AG08396 (cell line): ENCODE measurements at places on chromosomes 2 and 18.

GRCh38 chr2:158496986-158497385 is 40.2 kb downstream of the PKP4 start:
- no peak for DNase-seq

- peak; percentile 10 for DNase-seq
These were observed 387.6 kb downstream of the ZEB2 start for GRCh38 chr2:144132357-144132756.

- DNase-seq: peak; percentile 69
These were observed 25.7 kb upstream of the CRIM1 start for GRCh38 chr2:36329746-36330472.

DNA sequence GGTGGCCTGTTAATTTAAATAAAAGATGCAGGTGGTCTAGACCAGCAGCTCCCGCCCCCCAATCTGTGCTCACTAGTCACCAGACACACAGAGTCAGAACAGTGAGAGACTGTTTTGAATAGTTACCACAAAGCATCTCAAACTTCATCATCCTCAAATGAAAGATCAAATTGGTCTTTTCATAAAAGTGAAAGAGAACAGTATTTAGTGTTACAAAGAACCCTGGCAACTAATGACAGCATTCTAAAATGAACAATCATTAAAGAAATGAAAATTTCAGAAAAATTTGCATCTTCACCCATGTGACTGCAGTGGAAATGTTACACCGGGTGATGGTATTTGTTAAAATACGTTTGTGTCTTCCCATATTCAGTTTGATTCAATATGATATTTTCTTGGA is 65.5 kb upstream of the PMAIP1 start:
- DNase-seq: no peak

DNA sequence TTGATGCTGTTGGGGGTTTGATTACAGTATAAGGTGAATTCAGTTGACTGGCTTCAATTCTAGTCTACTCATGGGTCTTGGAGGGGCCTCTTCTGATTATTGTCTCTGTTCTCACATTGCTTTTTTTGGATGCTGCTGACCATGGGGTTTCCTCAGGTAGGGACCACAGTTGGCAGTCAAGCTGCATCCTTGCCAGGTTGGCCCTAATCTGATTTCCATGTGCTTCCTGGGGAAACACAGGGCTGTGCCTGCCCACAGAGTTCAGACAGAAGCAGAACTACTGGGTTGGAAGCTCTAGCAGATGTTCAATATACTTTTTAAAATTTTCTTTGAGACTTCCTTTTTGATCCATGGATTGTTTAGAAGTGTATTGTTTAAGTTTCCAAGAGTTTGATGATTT is 227.3 kb downstream of the XIRP2 start:
- no peak for DNase-seq

DNA sequence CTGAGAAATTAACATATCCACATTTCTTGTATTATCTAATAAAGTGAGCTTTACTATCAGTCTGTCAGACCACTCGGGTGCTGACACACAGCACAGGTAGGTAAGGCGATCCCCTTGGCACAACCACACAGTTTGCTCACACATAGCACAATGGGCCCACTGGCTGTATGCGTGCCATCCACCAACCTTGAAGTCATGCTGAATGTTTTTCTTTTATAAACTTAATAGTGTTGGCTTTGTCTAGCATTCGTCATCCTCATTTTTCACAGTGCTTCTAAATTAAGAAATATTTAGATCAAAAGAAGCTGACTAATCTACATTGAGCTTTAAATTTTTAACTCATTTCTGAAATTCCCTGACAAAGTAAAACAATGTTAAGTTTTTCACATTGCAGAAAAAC is 50.0 kb upstream of the PAPOLG start:
- peak; percentile 38 for DNase-seq

DNA sequence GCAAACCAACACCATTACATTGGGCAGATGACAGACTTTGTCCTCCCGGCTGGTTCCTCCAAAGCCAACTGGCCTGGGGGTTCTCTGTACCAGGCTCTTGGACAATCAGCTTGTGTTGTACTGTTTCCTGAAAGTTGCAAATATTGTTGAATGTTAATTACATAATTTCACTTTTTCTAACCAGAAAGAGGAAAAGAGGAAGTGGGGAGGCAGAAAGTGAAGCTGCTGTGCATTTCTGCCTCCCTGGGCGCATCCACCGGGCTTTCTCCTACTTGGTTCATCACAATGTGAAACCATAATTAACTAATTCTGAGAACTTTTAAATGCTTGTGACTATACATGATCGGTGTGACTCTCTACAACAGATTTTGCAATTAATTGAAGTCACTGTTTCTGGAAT is 10.1 kb downstream of the TWIST2 start:
- DNase-seq: no peak

GRCh38 chr2:122098306-122098705 is 342.9 kb downstream of the TSN start:
- no peak for DNase-seq

DNA sequence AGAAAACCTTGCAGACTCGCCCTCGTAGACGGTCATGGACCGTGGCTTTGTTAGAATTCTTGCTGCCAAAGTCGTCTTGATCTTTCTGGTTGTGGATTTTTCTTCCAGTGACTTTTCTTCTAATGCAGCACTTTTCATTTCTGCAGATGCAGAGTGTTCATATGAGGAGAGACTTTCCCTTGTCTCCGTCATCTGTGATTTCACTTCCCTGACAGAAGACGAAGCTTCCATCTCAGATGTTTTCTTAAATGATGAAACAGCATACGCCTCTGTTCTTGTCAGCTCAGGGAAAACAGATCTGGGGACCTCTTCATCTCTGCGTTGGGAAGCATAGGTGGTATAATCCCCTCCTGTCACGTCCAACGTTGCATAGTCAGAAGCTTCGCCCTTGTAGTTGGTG is 50.9 kb downstream of the PLEKHA3 start:
- DNase-seq: no peak

- DNase-seq: no peak
These were observed 163.2 kb upstream of the MYCN start for GRCh38 chr2:15776992-15777702.

DNA sequence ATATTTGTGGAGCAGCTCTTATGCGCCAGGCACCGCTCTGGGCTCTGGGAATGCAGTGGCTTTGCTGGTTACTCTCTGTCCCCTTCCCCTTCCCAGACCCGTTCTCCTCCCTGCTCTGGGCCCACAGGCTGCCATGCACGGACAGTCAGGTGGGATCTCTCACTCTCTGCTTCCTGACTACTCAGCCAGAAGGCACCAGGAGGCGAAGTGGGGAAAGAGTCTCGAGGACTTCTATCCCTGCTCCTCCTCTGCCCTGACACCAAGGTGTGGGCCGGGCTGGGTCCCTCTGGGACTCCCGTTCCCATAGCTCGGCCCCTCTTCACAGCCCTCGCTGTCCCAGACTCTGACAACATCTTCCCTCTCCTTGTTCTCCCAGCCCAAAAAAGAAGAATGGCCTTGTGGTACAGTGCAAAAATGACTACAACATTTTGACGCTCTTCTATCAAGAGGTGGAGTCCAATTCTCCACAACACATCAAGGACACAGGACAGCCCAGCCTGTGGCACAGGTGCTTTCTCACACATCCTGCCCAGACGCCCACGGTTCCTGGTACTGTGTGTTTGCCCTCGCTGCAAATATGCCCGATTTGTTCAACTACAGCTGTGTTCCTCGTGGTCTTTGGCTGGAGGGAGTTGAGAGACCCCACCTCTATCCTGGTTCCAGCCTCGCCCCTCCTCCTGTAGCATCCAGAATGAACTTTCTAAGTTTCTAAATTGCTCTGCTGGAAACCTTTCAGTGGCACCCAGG is 14.0 kb upstream of the DUSP2 start:
- DNase-seq: no peak

GRCh38 chr2:103788951-103789350 is 1027.1 kb downstream of the TMEM182 start:
- DNase-seq: no peak

DNA sequence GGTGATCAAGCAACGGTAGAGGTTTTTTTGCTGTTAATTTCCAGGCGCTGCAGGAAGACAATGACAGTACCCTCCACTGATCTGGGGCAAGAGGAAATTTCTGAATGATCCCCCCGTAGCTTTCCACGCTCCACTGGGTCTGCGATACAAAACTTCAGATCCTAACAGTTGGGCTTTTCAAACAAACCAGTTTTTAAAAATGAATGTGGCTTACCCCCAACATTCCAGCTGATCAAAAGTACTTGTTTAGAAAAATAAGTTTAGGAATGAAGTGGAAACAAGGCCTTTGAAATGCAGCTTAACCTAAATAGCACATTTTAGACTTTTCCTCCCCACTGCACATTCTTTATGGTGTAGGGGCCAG is 5.7 kb downstream of the ZFP36L2 start:
- no peak for DNase-seq

DNA sequence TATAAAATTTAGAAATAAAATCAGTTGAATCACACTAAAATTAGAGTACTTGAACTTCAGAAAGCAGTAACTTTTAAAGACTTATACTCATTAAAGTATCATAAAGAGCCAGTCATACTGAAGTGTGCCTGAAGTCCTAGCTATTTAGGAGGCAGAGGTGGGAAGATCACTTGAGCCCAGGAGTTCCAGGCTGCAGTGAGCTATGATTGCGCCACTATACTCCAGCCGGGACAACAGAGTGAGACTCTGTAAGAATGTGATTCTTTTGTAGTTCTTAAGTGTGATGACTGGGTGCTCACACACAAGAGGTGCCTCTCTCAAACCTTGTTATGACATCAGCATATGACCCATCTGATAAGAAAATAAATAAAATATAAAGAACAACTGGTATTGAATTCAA is 14.6 kb downstream of the TLK1 start:
- DNase-seq: no peak

GRCh38 chr2:217049956-217050355 is 190.1 kb upstream of the TNP1 start:
- DNase-seq: no peak

DNA sequence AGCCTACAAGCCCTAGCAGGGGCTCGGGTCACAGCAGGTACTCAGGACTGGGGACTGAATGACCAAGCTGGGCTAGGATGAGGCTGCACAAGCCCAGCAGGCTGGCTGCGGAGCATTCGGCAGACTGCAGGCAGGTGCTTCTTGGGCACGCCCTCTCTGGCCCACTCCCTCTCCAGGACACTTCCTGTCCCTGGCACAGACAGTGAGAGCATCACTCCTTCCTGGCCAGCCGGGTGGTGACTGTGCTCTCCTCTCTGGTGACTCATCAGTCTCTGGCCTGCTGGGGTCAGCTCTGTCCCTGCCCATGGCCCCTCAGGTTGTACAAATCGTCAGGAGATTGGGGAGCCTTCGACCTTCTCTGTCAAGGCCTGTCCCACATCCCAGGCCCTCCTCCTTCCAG is 22.5 kb downstream of the C1QL2 start:
- no peak for DNase-seq

- DNase-seq: no peak
These were observed 948.8 kb upstream of the FAM98A start for GRCh38 chr2:34547900-34548299.

- DNase-seq: no peak
These were observed 208.1 kb downstream of the IKZF2 start for GRCh38 chr2:212943351-212943750.

- DNase-seq: no peak
These were observed 63.7 kb downstream of the IL1R2 start for GRCh38 chr2:102055346-102055990.

DNA sequence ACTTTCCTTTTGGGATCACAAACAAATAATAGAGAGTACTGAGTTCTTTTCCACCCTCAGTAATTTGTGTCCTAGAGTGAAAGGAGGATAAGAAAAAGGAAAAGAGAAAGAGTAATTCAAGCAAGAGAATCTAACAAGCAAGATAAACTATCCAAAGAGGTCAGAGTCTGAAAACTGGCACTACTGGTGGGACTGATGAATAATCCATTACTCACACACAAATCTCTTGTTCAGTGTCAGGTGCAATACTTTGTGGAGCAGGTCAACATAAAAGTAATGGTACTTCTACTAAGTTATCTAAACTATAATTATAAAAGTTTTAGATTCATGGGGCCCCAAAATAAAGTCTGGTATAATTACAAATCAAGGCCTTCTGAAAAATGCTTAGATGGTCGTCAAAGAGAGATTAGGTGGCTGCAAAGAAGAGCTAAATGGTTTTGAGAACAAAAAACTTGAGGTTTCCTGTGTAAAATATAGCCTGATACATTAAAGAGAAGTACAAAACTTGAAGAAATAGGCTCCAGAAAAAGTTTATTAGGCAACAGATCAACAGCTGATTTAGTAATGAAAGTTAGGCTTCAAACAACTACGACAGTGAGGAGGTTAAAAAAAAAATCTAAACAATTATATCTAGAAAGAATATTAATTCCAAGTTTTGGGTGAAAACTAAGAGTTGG is 109.4 kb downstream of the BAZ2B start:
- peak; percentile 7 for DNase-seq

DNA sequence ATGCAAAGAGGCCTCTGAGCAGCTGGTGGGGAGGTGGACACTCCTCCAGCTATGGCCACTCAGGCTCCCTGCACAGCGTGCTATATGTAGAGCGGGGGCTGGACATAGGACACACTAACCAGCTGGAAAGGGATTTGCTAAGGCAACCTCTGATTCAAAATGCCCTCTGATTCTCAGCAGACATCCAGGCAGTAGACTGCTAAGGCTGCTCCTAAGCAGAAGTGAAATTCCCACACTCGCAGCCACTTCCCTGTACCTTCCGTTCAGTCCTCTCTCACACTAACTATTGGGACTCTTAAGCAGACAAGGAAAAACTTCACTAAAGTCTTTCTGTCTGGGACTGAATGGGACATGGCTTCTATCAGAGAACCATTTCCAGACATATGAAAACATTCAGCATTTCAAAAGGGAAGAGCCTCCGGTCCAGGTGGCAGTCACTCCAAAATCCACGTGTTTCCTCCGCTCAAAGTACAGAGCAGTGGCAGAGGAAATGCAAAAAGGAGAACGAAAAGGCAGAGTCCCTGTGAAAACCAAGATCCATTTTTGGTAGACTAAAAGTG is 265.8 kb downstream of the TTC32 start:
- DNase-seq: no peak

- no peak for DNase-seq
These were observed 14.8 kb upstream of the ACTR3 start for GRCh38 chr2:113875135-113875534.

DNA sequence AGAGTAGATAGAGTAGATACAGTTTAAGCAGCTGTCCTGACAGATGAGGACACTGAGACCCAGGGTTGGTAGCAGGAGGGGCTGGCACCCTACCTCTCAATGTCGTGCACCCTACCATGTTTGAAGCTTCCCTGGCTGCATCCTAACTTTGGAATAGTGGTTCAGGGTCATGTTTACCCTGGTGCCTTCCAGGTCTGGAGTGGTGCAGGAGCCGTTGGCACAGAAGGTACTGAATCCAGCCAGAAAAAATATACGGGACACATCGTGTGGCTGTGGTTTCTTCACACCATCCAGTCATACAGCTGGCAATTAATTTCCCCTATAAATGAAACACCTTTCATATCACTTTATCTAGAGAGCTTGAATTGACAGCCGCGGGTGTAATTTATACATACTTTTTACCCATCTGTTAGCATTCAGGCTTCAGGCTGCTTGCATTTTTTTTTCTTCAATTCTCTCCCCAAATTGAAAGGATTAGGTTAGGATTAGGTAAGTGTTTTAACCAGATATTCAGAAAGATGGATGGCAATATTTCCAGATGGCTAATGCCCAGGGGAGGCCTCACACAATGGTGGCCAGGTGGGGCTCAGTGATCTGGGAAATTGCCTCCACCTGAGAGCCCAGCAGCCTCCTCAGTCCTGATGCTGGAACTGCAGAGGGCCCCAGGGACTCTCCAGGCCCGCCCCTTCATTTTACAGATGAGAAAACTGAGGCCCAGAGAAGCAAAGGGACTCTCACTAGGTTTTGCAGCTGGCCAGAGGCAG is 127.0 kb downstream of the CELF4 start:
- DNase-seq: no peak
